Endothelial cell of umbilical vein (primary cell): ENCODE measurements at places on chromosomes 3 and 15. TPM values are rescaled to one million over a fixed set of nuclear protein-coding genes. Genes with fewer than 3 reads are reported as not detected.

DNA sequence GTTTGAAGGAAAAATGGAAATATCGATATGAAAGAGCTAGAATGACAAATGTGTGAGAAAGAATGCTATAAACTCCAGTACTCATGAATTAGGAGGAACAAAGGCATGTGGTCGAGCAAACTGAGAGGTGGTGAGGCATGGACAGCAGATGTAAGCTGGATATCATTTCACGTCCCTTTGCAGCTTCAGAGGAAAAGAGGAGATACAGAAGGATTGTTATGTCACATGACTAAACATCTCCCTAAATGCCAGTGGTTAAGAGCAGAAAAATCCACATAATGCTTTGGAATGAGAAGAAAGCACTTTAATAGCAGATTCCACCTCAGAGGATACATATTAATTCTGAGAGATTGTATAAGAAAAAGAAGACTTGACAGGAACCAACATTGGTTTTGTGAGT is 248.7 kb downstream of the ZIC4 start:
- H3K27me3 ChIP-seq: peaks cover 2% of the 10 kb centered on the region
- H3K4me3 ChIP-seq: no peak overlapping the region
- H3K4me1 ChIP-seq: no peaks in the 10 kb centered on the region
- no peak overlapping the region for H3K27ac ChIP-seq
- DNase-seq: no peak

- no peak for DNase-seq
- H3K4me1 ChIP-seq: peaks cover 4% of the 10 kb centered on the region
- H3K36me3 ChIP-seq: no peaks in the 10 kb centered on the region
- H3K27me3 ChIP-seq: peaks cover 15% of the 10 kb centered on the region
- no peak overlapping the region for H3K27ac ChIP-seq
These were observed 26.0 kb upstream of the SEC62 start for GRCh38 chr3:169940470-169941181.

DNA sequence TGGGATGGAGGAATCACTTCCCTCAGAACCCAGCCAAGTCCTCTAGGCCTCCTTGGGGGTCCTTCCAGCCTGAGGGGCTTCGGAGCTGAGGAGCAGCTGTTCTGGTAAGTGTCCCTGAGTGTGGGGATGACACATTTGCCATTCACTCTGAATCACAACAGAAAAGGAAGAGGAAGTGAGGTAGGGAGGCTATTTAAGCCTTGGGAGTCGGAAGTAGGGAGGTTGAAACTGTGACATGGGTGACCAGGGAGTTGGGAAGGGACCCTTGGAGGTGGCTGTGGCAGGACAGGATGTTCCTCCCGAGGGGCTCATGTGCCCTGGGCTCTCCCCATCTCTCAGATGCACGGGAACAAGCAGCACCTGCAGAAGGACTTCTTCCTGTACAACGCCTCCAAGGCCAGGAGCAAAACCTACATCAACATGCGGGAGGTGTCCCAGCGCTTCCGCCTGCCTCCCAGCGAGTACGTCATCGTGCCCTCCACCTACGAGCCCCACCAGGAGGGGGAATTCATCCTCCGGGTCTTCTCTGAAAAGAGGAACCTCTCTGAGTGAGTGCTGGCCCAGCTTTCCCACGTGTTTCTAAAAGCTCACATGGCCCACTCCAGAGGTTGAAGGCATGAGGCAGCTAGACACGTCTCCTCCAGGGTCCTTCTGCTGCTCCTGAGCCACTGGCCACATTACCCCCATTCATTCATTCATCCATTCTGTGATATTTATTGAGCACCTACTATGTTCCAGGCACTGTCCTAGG is 43.3 kb downstream of the CAPN3 start:
- no peaks in the 10 kb centered on the region for H3K36me3 ChIP-seq
- H3K4me1 ChIP-seq: peaks cover 9% of the 10 kb centered on the region
- no peak overlapping the region for H3K27ac ChIP-seq
- H3K4me3 ChIP-seq: no peak overlapping the region
- no peak for DNase-seq
- H3K27me3 ChIP-seq: no peaks in the 10 kb centered on the region

DNA sequence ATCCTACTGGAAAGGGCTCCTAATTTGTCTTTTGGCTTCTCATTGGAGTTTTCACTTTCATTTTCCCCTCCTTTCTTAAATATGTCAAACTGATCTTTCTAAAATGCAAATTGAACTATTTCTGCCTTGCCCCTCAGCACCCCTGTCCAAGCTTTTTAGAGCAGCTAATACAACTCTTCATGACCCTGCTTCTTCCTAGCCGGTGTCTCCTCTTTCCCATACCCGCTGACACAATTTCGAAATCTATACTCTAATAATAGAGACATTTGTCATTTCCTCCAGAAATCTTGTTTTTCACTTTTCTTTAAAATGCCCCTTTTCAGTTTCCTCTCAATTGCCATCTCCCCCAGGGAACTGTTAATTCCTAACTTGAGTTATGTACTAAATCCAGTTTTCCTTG is 2.9 kb upstream of the EPHA3 start:
- H3K36me3 ChIP-seq: no peaks in the 10 kb centered on the region
- H3K27ac ChIP-seq: no peak overlapping the region
- H3K4me1 ChIP-seq: no peaks in the 10 kb centered on the region
- no peak overlapping the region for H3K4me3 ChIP-seq
- H3K27me3 ChIP-seq: peaks cover 2% of the 10 kb centered on the region

DNA sequence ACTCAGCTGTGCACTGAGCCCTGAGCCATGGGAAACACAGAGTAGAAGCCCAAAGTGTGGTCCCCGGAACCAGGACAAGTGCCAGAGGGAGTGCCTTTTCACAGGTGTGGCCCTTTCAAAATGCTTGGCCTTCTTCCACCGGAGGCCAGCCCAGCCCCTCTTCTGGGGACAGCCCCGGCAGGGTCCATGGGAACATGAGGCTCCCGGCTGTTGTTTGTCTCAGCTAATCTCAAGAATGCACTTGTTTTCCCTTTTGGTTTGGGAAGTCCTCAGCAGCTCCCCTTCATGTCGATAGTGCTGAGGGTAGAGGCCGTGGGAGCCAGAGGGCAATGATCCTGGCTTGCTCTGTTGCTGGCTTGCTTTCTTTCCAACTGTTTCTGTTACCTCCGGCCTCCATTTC is 91.1 kb upstream of the MRPS22 start:
- no peak overlapping the region for H3K4me3 ChIP-seq
- no peaks in the 10 kb centered on the region for H3K36me3 ChIP-seq
- DNase-seq: no peak

- no peak for DNase-seq
- no peak overlapping the region for H3K4me3 ChIP-seq
- H3K27ac ChIP-seq: no peak overlapping the region
- H3K36me3 ChIP-seq: peaks cover 6% of the 10 kb centered on the region
- no peaks in the 10 kb centered on the region for H3K4me1 ChIP-seq
These were observed 26.2 kb downstream of the UBE2Q2 start for GRCh38 chr15:75869446-75869845.

GRCh38 chr3:14570864-14571263 is 30.7 kb upstream of the GRIP2 start:
- no peak overlapping the region for H3K27ac ChIP-seq
- H3K27me3 ChIP-seq: no peaks in the 10 kb centered on the region
- no peaks in the 10 kb centered on the region for H3K36me3 ChIP-seq
- no peak overlapping the region for H3K4me3 ChIP-seq

DNA sequence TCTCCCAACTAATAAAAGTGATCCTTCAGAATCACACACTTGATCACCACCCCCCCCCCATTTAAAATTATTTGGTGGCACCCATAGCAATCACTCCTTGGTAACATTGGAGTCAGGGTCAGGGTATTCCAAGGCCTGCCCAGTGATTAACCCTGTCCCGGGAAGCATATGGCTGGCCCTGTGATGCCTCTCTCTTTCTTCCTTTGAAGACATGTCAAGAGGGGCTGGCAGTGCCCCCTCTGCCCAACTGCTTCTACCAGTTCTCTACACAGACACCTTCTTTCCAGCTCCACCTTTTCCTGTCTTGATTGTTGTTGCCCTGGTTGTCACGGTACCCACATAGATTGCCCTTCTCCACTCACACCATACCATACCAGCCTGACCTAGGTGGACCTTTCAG is 30.9 kb upstream of the MANF start:
- no peak overlapping the region for H3K27ac ChIP-seq
- H3K4me1 ChIP-seq: no peaks in the 10 kb centered on the region
- H3K27me3 ChIP-seq: no peaks in the 10 kb centered on the region
- no peak for DNase-seq
- no peak overlapping the region for H3K4me3 ChIP-seq

GRCh38 chr3:160956785-160957184 is 148.4 kb downstream of the B3GALNT1 start:
- peak; percentile 50 for DNase-seq
- no peaks in the 10 kb centered on the region for H3K36me3 ChIP-seq
- H3K27me3 ChIP-seq: no peaks in the 10 kb centered on the region
- H3K4me1 ChIP-seq: no peaks in the 10 kb centered on the region

GRCh38 chr3:99915906-99916432 is 98.3 kb downstream of the CMSS1 start:
- no peak overlapping the region for H3K4me3 ChIP-seq
- peaks cover 30% of the 10 kb centered on the region for H3K4me1 ChIP-seq
- no peak overlapping the region for H3K27ac ChIP-seq
- no peaks in the 10 kb centered on the region for H3K36me3 ChIP-seq

GRCh38 chr3:98655666-98656065 is 62.3 kb upstream of the CPOX start:
- no peak overlapping the region for H3K4me3 ChIP-seq
- peak; percentile 92 for DNase-seq
- H3K4me1 ChIP-seq: peaks cover 7% of the 10 kb centered on the region
- peak overlapping the region; percentile 59 for H3K27ac ChIP-seq
- no peaks in the 10 kb centered on the region for H3K36me3 ChIP-seq

DNA sequence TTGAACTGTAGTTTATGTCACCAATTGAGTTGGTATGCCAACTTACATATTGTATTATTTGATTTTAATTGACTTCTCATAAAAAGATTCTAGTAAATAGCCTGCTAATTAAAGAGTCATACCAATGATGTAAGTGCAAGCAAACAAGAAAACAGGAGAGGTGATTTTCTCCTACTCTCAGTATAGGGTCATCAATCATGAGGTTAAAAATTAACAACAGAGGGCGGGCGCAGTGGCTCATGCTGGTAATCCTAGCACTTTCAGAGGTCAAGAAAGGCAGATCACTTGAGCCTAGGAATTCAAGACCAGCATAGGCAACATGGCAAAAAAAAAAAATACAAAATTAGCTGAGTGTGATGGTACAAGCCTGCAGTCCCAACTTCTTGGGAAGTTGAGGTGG is 108.7 kb downstream of the MYO9A start:
- H3K27ac ChIP-seq: no peak overlapping the region
- no peaks in the 10 kb centered on the region for H3K4me1 ChIP-seq
- H3K4me3 ChIP-seq: no peak overlapping the region
- H3K36me3 ChIP-seq: no peaks in the 10 kb centered on the region
- no peak for DNase-seq

DNA sequence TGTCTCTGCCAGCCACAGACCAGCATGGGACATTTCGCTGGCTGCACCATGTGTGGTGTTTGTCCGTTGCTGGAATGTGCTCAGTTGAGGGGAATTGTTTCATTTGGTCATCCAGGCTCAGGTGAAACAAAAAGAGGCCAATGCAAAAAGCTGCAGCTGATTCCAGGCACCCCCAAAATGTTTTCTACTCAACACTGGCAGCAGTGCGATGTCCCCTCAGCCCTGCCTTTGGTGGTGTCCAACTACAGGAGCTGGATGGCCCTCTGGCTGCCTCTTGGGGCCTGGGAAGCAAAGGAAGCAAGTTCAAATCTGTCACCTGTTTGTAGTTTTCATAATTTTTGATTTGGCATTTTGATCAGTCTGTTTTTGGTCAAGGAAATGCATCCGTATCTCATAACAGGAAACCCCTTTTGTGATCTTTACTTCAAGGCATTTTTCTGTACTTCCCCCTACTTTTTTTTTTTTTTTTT is 141.8 kb downstream of the EEFSEC start:
- H3K4me3 ChIP-seq: no peak overlapping the region
- H3K27me3 ChIP-seq: no peaks in the 10 kb centered on the region
- H3K36me3 ChIP-seq: no peaks in the 10 kb centered on the region
- no peaks in the 10 kb centered on the region for H3K4me1 ChIP-seq
- H3K27ac ChIP-seq: no peak overlapping the region

DNA sequence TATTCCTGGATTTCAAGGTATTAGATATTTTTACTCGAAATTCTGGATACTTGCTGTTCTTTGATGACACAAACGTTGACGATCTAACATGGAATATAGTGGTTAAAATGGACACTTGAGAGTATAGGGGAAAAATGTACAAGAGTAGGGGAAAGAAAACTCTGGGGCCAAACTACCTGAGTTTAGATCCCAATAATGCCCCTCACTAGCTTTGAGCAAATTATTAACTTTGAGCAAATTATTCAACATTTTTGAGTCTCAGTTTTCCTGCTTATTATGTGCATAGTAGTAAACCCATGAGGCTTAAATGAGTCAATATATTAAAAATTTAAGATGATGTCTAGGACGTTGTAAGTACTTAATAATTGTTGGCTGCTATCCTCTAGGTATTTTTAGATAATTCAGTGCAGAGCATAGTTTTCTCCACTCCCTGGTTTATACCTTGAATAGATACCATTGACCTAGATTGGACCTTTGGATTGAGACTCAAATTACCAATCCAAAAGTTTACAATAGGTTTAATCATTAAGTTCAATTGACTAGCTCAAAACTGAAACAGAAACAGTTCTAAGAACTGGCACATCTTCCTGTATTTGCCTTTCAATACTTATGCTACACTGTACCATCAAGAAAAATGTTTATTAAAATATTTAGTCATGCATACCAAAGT is 4.5 kb downstream of the ADGRG7 start:
- DNase-seq: no peak
- H3K4me1 ChIP-seq: no peaks in the 10 kb centered on the region

Gene SPINT1
- 3.6 and 4.2 TPM in 2 replicates for total RNA-seq

Gene SH3GL3
- not detected in 2 replicates for total RNA-seq

Gene THRB
- total RNA-seq: 0.18 TPM in 1 of 2 replicates, not detected in the other

Gene TTLL13
- total RNA-seq: not detected in 2 replicates

Gene ZNF770
- total RNA-seq: 29.3 and 30.3 TPM in 2 replicates

Gene SERPINI1
- total RNA-seq: 0.22 and 0.28 TPM in 2 replicates

Gene GUCA1C
- total RNA-seq: not detected in 2 replicates

Gene SNRPA1
- total RNA-seq: 80.8 and 82.7 TPM in 2 replicates

Gene CPNE4
- not detected in 2 replicates for total RNA-seq

Gene TGM4
- 0.24 and 0.39 TPM in 2 replicates for total RNA-seq

Gene TM2D3
- total RNA-seq: 34.3 and 36.7 TPM in 2 replicates

Gene APEH
- 68.2 and 77.9 TPM in 2 replicates for total RNA-seq

Gene LRRIQ4
- not detected in 2 replicates for total RNA-seq

Gene CDC25A
- 18.4 and 19.0 TPM in 2 replicates for total RNA-seq

Gene MTHFS
- total RNA-seq: 9.9 and 15.7 TPM in 2 replicates

Gene ATP13A5
- not detected in 2 replicates for total RNA-seq
